ENCODE measurements at places on chromosomes 4 and X. TPM values are rescaled to one million over a fixed set of nuclear protein-coding genes. Genes with fewer than 3 reads are reported as not detected.

Gene DMRTC1
- not detected for total RNA-seq

GRCh38 chr4:59553721-59554091 lies 1646.4 kb upstream of the ADGRL3 start:
- no peak for DNase-seq

GRCh38 chr4:169601016-169601771 lies 11.2 kb downstream of the NEK1 start:
- DNase-seq, result no peak

DNA sequence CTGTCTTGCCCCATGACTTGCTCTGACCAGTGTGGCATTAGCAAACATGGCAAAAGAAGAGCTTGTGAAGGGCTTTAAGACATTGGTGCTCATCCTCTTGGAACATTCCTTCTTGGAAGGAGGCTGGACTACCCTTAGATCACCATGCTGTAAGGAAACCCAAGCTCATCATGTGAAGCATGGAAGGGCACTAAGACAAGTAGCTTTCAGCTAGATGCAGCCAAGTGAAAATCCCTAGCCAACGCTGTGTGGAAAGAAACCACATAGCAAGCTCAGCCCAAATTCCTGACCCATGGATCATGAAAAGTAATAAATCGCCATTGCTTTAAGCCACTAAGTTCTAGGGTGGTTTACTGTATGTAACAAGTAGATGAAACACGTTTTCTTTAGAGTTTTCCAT lies 12.4 kb upstream of the PACRGL start:
- no peak for DNase-seq

DNA sequence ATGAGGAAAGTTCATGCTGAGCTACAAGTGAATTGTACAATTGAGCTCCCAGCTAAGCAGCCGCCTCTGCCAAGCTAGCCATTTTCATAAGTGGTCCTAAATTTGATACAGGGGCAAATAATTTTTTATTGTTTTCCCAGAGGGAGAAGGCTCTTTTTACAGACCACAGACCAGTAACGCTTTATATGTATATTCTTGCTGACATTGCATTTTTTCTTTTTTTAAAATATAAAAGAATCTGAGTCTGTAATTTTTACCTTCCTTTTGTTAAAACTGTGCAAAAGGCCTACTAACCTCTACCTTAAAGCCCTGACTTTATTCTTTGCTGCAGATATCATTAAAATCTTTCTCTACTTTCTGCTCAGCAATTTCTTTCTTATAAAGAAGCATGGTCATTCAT lies 501.2 kb upstream of the INTU start:
- DNase-seq, result no peak

Gene ARSJ
- 3.9 TPM for total RNA-seq

Gene GPR173
- 0.35 TPM for total RNA-seq

Gene TMEM255A
- 0.87 TPM for total RNA-seq

DNA sequence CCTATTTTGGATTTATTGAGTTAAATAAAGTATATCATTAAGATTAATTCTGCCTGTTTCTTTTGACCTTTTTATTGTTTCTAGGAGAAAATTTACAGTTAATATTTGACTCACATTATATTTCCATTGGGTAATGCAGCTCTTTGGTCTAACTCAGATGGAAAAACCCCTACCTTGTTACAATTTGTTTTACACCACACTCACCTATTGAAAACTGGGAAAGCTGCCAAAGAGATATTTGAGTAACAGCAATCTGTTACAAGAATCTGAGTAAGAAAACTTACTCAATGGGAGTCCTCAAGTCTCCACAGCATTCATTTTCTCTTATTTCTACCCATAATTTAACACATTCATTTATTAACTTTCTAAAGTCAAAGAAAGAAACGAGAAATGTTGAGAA lies 108.0 kb upstream of the TLL1 start:
- no peak for DNase-seq

DNA sequence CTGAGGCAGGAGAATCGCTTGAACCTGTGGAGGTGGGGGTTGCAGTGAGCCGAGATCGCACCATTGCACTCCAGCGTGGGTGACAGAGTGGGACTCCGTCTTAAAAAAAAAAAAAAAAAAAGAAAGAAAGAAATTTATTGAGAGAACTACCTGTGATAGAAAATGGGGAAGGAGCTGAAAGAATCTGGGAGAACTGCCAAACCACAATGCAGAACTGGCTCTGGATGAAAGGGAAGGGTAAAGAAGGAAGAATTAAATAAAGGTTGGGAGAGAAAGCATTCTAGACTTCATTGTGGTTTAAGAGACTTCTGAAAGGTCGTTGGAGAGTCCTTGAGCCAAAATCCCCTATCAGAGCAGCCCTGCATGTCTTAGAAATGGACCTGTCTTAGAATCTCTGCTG lies 567.9 kb upstream of the HTR2C start:
- DNase-seq, result no peak

DNA sequence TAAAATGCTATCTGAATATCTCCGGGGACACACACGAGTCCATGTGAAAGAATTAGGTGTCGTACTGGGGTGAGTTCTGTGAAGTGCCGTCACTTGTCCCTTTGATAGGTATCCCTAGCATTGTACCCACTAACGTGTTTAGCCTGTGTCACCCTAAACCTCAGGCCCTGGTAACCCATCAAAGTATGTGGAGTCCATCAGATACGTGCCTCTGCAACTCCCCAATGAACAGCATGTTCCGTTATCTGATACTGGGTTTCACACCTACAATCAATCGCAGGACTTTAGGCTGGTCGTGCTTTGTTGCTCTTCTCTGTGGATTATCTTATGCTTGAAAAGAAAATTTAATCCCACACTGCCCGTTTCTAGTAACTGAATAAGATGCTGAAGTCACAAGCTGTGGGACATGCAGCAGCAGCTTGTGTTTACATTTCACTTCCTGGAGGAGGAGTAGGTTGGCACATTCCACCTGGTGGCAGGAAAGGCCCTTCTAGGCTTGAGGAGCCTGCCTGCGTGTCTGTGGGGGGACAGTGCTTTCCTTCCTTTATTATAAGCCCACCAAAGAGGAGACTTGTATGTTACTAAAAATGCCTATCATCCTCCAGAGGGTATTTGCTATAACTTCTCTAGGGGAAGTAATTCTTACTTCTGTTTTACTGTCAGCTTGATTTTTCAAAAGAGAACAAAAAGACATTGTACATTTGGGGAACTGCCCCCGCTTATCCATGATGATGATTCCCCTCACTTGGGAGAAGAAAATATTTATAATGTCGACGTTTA lies 127.2 kb downstream of the FNIP2 start:
- DNase-seq, result no peak

Gene GNRHR
- total RNA-seq, result not detected

Gene L1CAM
- total RNA-seq, result 1.2 TPM

- DNase-seq, result peak; percentile 86
Measured at GRCh38 chr4:6747294-6748051, 31.5 kb downstream of the BLOC1S4 start.

Gene UGT2A3
- total RNA-seq, result 28.1 TPM

- no peak for DNase-seq
Measured at GRCh38 chrX:13092455-13092941, 48.1 kb upstream of the FAM9C start.

DNA sequence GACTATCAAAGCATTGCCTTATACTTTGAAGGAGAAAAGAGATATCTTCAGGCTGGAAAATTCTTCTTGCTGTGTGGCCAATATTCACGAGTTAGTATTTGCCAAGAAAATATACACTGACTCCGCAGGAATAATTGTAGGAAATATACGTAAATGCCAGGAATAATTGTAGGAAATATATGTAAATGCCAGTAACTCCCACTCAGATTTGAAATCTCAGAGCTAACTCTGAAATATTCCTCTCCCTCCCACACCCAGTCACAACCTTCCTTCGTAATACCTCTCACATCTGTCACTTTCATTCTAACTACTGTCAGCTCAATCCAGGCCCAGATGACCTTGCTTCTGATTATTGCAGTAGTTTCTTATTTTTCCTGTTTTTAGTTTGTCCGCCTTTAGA lies 73.5 kb downstream of the WDR19 start:
- DNase-seq, result no peak
